MG63 (cell line): ENCODE measurements at places on chromosomes 13 and 19. TPM values are rescaled to one million over a fixed set of nuclear protein-coding genes. Genes with fewer than 3 reads are reported as not detected.
A peak's percentile ranks its signal among the peaks of the same experiment; 100 is the strongest.

- DNase-seq, result peak; percentile 49
These were observed 1.4 kb upstream of the USF2 start for GRCh38 chr19:35267353-35267817.

DNA sequence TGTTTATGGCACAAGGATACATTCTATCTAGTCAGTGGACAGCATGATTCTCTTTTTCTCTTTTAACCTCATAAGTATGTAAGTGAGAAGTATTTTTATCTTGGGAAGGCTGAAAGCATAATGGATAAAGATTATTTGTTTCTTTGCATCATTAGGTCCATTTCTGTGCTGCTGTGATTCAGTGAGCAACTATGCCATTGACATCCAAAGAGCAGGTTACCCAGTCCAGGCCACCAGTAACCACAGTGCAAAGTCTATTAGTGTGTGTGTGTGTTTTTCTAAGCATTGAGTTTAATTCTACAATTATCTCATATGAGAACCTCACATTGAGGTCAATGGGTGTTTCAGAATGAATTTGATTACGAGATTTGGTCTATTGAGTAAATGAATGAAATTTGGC lies 158.8 kb upstream of the DACH1 start:
- no peak for DNase-seq

GRCh38 chr13:25080773-25081172 lies 15.2 kb upstream of the PABPC3 start:
- no peak for DNase-seq

GRCh38 chr19:51296336-51297093 lies 14.9 kb upstream of the IGLON5 start:
- DNase-seq, result no peak

GRCh38 chr19:3369337-3370213 lies 3.2 kb downstream of the NFIC start:
- peak; percentile 73 for DNase-seq

GRCh38 chr13:50587115-50587514 lies 256.4 kb downstream of the DLEU7 start:
- DNase-seq, result no peak

DNA sequence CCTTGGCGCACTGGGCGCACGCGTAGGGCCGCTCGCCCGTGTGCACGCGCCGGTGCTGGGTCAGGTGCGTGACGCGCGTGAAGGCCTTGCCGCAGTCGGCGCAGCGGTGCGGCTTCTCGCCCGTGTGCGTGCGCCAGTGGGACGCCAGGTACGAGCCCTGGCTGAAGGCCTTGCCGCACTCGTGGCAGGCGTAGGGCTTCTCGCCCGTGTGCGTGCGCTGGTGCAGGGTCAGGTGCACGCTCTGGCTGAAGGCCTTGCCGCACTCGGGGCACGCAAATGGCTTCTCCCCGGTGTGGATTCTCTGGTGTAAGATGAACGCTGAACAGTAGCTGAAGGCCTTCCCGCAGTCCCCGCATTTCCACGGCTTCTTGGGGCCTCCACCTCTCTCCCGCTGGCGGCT lies 7.0 kb downstream of the ZNF835 start:
- DNase-seq, result no peak

DNA sequence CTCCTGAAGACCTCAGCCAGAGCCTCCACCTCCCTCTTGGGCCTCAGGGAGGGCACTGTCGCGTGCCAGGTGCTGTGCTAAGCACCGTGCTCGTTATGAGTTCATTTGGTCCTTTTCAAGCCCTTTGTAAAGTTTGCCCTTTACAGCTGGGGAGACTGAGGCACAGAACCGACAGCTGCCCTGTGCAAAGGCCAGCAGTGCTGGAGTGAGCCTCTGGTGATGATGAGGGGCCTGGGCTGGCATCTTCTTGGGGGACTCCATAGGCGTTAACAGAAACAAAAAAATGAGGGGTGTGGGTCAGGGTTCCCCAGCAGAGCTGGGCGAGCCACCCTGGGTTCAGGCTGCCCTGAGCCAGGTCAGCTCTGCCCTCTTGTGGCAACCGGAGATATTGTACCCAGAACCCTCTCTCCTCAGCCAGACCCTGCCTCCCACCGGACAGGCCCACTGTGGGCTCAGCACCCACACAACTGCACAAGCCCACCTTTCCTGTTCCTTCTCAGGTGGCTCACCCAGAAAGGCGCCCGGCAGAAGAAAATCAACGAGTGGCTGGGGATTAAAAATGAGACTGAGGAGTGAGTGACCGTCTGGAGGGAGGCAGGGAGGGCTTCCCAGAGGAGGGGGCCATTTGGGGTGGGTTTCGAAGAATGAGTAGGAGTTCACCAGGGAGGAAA lies 5.5 kb upstream of the IFI30 start:
- peak; percentile 33 for DNase-seq

GRCh38 chr19:48190288-48190884 lies 19.9 kb downstream of the ZSWIM9 start:
- peak; percentile 81 for DNase-seq

DNA sequence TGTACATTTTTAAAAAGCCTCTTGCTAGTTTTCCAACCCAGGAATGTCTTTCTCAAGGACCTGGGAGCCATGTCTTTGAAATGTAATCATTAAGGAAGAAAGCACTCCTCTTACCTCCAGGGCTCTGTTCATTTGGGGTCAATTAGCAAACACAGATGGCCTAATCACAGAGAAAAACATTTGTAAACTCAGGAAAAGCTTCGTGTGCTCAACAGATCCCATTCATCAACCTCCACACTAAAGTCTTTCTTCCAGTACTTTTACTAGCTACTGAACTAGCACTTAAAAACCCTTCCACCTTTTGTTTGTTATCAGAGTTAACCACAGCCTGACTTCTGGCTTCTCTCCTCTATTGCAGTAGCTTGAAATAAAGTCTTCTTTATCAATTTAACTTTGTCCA lies 441.4 kb downstream of the PCDH20 start:
- no peak for DNase-seq

DNA sequence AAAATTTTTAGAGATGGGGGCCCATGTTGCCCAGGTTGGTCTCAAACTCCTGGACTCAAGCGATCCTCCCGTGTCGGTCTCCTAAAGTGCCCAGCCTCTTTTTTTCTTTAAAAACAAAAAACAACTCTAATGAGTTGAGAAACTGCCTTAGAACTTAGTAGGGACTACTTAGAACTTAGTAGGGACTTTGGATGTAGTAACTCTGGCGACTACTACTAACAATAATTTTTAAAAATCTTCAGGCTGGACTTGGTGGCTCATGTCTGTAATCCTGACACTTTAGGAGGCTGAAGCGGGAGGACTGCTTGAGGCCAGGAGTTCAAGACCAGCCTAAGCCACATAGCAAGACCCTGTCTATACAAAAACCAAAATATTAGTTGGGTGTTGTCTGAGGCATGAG lies 515 bp upstream of the C19orf67 start:
- no peak for DNase-seq

GRCh38 chr13:80251403-80251802 lies 89.5 kb downstream of the SPRY2 start:
- no peak for DNase-seq

- no peak for DNase-seq
These were observed 3.3 kb downstream of the FCGRT start for GRCh38 chr19:49515767-49516166.

GRCh38 chr19:16836115-16837034 lies 7.2 kb downstream of the SIN3B start:
- no peak for DNase-seq

- no peak for DNase-seq
These were observed at the start of gene NPAS1 for GRCh38 chr19:47019431-47020041. NPAS1 (plus strand) TSS chr19:47019837; CDS start chr19:47021048, 1,211 bp downstream.

- DNase-seq, result no peak
These were observed 465.6 kb downstream of the ITGBL1 start for GRCh38 chr13:101917833-101918661.

DNA sequence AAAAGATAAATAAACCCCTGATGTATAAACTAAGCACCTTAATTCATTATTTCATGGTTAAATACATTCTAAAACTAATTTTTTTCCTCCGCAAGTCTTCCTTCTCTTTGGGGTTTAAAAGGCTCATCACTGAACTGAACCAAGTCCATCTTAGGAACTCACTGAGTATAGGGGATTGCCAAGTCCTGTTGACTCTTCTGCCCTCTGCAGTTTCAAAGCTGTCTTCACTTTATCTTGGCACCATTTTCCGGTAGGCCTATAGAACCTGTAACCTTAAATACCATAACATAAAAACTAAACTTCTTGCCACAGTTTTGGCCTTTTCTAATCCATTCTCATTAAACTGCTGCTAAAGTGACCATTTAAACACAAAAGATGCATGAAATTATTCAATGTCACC lies 66.5 kb upstream of the USPL1 start:
- DNase-seq, result peak; percentile 5

GRCh38 chr19:1112268-1113029 lies 8.7 kb downstream of the GPX4 start:
- DNase-seq, result no peak

DNA sequence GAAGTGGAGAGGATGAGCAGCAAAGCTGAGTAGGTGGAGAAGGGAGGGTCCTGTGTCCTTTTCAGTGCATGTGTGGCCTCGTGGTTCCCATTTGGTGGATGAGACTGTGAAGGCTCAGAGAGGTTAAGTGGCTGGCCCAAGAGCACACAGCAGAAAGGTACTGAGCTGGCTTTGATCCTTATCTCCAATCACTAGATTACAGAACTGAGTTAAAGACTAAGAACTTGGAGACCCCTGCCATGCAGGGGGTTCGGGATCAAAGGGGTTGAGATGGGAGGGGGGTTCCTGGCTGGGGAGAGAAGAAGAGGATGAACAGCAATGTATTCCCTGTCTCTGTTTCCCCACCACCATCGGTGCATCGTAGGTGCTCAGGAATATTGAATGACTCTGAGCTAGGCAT lies 11.8 kb downstream of the CELF5 start:
- no peak for DNase-seq

GRCh38 chr19:52658595-52658994 lies 20.4 kb upstream of the ZNF83 start:
- no peak for DNase-seq

GRCh38 chr19:53991224-53992113 lies at the start of gene CACNG6:
CACNG6 (plus strand) TSS chr19:53991637; CDS start chr19:53992878, 1,241 bp downstream.
- DNase-seq, result peak; percentile 44

DNA sequence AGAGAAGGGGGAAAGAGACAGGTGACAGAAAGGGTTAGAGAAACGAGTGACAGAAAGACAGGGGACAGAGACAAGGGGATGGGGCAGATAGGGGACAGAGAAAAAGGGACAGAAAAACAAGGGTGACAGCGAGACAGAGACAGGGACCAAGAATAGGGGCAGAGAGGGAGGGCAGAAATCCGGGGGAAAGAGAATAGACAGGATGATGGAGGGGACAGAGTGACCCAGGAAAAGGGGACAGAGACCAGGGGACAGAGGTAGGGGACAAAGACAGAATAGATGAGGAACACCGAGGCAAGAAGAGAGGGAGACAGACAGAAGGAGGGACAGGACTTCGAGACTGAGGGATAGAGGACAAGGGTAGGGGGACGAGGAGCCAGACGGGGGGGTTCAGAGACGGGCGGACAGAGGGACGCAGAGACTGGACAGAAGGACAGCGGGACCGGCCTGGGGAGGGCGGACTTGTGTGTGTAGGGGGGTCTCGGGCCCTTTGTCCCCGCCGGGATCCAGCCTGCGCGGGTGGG lies 593 bp downstream of the CADM4 start:
- no peak for DNase-seq

- DNase-seq, result peak; percentile 54
These were observed at the start of gene SYT5 for GRCh38 chr19:55179606-55180484. SYT5 (minus strand) TSS chr19:55180289; CDS start chr19:55179041, 1,248 bp downstream.

DNA sequence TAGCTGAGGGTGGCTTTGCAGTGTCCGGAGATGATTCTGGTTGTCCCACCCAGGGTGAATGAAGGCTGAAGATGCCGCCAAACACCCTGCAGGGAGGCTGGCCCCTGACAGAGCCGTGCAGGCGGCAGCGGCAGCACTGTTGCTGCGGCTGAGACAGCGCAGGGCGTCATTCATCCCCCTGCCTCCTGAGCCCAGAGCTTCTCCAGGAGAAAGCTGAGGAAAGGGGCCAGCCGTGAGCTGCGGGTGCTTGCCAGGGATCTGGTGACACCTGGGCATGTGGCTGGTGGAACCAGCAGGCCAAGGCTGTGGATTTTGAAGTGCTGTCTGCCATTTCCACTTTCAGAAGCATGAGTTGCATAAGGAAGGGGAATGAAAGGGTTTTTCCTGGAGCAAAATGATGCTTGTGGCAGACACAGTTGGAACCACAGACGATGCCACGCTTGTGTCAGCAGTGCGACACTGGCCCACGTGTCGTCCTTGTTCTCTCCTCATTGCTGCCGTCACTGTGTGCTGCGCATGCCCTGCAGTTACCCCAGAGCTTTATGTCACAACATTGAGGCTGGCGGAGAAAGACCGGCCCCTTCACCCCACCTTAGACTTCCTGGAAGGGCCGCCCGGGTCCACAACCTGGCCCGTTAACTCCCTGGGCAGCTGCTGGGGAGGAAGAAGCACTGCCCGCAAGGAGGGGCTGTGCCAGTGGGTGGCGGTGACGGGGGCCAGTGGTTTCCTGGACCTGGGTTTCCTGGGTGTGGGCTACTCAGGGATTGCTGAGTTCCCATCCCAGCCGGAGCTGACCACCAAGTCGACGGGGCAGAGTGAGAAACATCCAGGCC lies 22.7 kb downstream of the TFDP1 start:
- no peak for DNase-seq

DNA sequence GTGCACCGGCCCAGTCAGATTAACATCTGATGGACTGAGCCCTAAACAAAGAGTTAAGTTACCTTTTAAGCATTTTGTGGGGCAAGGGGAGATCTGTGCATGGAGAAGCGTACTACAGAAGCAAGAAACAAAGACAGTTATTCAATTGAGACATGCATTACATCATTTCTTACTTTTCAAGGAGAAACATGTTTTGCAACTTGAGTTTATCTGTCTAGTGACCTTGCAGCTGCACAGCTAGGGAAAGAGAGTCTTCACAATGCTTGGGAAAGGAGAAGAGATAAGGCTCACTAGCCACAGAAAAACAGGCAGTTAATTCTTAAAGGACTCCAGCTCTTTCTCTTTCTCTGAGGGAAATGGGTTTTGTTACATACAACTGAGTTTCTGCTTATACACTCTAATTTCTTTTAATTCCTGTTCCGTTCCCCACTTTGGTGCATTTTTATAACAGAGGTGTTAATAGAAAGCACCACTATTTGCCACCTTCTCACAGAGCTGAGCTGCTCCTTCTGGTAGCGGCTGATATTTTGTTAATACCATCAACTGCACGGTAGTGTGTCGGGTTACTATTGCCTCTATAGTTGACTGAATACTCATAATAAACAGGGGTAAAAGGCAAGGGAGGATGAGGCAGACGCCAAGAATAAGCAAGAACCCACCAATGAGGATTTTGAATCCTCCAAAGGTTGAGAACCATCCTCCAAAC lies 55.9 kb downstream of the ZNF431 start:
- no peak for DNase-seq

- peak; percentile 67 for DNase-seq
These were observed 44.0 kb downstream of the BRD4 start for GRCh38 chr19:15288146-15288963.

OVOL3 gene
- not detected in 2 replicates for total RNA-seq

SHISA7 gene
- total RNA-seq, result not detected in 2 replicates

LMTK3 gene
- not detected in 2 replicates for total RNA-seq

TRPC4 gene
- 2.4 and 13.3 TPM in 2 replicates for total RNA-seq

ZNF320 gene
- 1.6 TPM in 1 of 2 replicates, not detected in the other for total RNA-seq

PLIN4 gene
- total RNA-seq, result not detected in 2 replicates

DLEU7 gene
- total RNA-seq, result not detected in 2 replicates

SHISA2 gene
- 0.13 TPM in 1 of 2 replicates, not detected in the other for total RNA-seq

GRK1 gene
- not detected in 2 replicates for total RNA-seq

ZNF578 gene
- total RNA-seq, result 0.07 TPM in 1 of 2 replicates, not detected in the other

HIF3A gene
- not detected in 2 replicates for total RNA-seq

FREM2 gene
- not detected in 2 replicates for total RNA-seq
